ENCODE measurements at places on chromosomes 7 and 10. TPM values are rescaled to one million over a fixed set of nuclear protein-coding genes. Genes with fewer than 3 reads are reported as not detected.
A peak's percentile ranks its signal among the peaks of the same experiment; 100 is the strongest.

The PNLIPRP2 gene
- not detected for total RNA-seq

The ZNF438 gene
- total RNA-seq, result 13.9 TPM

The EIF5AL1 gene
- total RNA-seq, result 0.12 TPM

DNA sequence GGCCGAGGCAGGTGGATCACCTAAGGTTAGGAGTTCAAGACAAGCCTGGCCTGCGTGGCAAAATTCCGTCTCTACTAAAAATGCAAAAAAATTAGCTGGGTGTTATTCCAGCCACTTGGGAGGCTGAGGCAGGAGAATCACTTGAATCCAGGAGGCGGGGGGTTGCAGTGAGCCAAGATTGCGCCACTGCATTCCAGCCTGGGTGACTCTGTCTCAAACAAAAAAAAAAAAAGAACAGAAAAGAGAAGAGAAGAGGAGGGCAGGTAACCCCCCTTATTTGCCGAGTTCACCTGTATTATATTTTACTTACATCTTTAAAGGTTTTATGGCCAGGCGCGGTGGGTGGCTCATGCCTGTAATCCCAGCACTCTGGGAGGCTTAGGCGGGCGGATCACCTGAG, 91.7 kb downstream of the RNF216 start:
- DNase-seq, result no peak

DNA sequence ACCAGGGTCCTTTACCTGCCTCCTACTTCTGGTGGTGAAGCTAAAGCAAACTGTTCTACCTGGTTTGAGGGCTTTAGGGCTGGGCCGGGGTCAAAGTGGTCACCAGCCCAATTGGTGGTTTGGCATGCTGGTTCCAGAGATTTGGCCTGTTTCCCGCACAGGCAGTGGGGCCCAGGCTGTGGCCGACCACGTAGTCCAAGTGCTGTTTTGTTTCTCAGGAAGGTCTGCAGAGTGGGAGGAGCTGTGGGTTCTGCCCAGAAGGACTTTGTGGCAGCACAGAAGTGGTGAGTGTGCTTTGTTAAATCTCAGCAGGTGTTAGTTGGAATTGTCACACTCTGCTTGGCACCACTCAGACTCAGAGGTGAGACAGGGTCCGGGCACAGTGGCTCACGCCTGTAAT, 85.8 kb downstream of the MKX start:
- no peak for DNase-seq

DNA sequence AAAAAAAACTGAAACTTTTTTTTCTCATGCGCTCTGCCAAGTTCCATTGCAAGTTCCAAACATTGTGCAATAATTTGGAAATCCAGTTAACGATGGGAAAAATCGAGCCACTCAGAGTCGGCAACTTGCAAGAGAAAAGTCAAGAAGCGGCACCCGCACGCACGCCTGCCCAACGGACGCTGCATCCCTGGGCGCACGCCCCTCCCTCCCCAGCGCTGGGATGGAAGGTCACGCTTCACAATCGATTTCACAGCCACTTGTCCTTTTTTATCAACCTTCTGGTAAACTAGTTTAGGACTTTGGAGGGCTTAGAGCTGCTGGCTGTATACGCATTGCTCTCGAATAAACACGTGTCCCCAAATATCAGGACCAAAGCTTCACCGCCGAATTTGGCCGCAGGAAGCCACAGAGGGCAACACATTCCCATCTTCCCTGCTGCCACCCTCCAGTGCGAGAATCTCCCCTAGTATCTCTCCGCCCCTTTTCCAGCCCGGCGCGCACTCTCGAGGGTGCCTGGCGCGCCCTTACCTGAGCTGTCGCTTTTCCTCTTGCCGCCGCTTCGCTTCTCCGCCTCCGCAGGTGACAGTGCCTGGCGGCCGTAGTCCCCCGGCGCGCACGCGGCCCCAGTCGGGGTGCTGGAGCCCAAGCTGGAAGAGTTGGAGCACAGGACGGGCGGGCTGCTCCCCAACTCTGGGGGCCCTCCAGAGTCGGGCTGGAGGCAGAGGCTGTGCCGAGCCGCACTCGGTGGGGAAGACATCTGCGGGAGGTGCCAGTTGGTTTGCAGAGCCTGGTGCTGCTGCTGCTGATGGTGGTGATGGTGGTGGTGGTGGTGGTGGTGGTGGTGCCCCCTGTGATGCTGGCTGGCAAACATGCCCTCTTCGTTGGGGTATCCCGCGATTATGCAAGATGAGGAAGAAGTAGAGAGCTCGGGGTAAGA, 857 bp downstream of the MEOX2 start:
- peak; percentile 76 for DNase-seq
